Cerebellar nuclear complex (tissue), 1 donor: ENCODE measurements at places on chromosomes 4 and X.

DNA sequence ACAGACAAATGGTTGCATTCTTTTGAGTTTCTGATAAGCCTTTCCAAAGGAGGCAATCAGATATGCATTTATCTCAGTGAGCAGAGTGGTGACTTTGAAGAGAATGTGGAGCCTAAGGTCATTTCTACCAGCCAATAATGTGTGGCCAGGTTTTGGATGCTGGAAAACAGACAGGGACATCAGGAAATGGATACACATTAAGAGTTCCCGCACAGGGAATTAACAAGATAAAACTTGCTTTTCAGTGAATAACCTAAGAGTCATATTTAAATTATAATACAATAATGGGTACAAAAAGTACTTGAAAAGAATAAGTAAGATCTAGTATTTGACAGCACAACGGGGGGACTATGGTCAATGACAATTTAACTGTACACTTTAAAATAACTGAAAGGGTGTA, 492.3 kb upstream of the FAM241A start:
- no peak for DNase-seq

- no peak for DNase-seq
These were observed 73.2 kb downstream of the JAKMIP1 start for GRCh38 chr4:6126971-6127745.

- DNase-seq = no peak
These were observed at the start of gene FGFBP2 for GRCh38 chr4:15963001-15963451. TSS of gene FGFBP2 (minus strand) at chr4:15963175. CDS start at chr4:15963129, 46 bp downstream.

- DNase-seq = no peak
These were observed 2.5 kb downstream of the FGFR3 start for GRCh38 chr4:1795299-1796195.

DNA sequence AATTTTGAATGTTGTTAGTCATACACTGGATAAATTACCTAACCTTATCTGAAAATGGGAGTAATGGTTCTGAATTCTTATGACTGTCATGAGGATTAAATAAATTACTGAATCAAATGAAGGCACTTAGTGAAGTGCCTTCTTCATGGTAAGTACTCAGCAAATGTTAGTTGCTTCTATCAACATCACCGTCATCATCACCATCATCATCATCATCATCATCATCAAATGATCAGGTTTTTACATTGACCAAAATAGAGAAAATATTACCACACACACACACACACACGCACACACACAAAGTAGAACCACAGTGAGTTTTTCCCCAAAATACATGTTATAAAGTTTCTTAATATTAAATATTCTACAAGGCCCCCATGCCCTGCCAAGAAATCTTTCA, 368.3 kb upstream of the FGF13 start:
- no peak for DNase-seq
